Ammon's horn (tissue), 1 donor: ENCODE measurements at places on chromosomes 1 and 21.

DNA sequence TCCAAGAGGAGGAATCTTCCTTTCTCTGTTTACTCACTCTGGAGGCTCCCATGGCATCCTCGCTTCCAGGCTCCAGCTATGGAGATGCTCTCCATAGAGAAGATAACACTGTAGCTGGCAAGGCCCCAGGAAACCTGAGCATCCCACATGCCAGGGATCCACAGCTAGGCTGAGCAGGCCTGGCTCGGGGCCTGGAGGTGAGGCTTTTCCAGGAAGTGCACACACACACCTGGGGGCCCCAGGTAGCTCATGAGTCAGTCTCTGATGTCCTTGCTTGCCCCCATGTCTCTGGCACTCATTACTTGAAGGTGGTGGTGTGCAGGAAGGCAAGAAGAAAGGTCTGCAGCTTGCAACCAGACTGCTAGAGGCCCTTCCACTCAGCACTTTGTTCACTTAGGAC is 5.5 kb upstream of the LCE5A start:
- DNase-seq = no peak

DNA sequence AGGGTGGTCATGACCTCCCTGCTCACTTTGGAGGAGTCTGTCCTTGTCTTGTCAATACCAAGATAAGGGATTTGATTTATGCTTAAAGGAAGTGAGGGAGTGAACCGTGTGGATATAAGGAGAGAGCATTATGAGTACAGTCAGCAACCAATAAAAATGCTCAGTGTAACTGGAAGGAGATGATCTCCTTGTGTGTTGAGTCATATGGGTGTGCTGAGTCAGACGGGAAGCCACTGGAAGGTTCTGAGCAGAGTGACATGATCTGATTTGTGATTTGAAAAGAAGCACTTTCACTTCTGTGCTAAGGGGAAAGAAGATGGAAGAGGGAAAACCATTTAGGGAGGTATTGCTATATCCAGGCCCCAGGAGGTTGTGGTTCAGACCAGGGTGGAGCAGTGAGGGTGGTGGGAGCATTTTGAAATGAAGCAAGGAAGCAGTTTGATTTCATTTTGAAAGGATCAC is 2.5 kb upstream of the BCL10 start:
- peak; percentile 25 for DNase-seq

GRCh38 chr1:206842854-206843253 is 22.6 kb upstream of the IL20 start:
- DNase-seq = peak; percentile 27

- no peak for DNase-seq
Measured at GRCh38 chr1:7278045-7278444, 492.8 kb downstream of the CAMTA1 start.

GRCh38 chr1:175380521-175381300 is 188.1 kb upstream of the KIAA0040 start:
- DNase-seq = no peak

DNA sequence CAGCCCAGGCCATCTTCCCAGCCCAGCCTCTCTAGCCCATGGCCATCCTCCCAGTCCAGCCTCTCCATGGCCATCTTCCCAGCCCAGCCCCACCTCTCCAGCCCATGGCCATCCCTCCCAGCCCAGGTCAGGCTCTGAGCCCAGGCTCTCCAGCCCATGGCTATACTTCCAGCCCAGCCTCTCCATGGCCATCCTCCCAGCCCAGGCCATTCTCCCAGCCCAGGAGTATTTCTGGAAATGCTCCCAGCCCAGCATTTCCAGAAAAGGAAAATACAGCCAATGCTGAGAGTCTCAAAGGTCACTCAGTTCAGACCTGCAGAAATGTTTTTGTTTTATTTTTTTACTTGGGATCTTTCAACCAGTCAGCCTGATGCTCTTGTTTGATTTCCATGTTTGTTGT is 70.0 kb upstream of the ZNF281 start:
- no peak for DNase-seq

DNA sequence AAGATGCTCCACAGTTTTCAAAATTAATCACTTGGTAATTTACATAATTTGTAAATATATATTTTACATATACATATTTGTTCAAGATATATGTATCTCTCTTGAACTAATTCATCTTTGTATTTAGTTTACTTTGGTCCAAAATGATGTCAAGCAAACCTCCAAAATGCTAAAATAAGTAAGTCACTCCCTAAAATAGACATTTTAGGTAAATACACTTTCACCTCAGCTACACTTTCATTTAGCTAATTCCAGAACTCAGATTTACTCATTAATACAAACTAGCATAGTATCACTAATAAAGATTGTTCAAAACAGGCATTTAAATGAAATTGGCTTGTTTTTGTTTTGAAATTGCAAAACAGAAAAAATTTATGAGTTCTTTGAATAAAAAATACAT is 40.6 kb downstream of the AHCTF1 start:
- DNase-seq = no peak

DNA sequence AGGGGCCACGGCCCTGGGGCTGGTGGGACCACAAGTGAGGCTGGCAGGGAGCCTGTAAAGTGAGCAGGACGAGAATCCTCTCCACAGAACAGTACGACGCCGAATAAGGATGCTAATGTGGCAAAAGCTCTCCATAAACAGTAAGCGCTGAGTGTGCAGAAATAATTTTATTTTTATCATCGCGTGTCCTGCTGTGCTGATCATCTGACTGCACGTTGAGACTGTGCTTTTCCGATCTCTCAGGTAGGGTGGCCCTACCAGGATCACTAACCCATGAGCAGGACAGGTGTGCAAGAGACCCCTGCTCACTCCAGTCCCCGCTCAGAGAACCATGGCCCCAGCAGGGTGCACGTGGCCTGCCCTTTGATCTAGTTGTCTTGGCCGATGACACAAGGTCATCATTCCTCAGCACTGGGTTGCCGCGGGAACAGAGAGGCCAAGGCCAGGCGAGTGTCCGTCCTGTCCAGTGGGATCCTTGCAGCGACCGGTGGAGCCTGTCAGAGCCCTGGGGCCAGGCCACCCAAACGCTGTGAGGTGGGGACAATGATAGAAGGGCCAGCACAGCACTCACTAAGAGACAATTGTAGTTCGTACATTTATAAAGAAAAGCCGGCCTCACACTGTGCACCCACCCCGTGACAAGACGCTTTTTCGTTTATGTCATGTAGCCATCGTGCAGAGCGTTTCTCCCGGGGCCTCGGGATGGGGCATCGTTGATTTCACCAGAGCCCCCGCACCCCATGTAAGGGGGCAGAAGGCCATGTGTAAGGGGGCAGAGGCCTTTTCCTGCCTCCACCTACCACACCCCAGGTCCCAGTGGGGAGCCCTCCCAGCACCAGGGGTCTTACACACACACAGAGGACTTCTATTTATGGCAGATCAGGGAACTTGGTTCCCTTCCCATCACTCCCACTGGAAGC is 52.7 kb upstream of the ADARB1 start:
- DNase-seq = no peak

DNA sequence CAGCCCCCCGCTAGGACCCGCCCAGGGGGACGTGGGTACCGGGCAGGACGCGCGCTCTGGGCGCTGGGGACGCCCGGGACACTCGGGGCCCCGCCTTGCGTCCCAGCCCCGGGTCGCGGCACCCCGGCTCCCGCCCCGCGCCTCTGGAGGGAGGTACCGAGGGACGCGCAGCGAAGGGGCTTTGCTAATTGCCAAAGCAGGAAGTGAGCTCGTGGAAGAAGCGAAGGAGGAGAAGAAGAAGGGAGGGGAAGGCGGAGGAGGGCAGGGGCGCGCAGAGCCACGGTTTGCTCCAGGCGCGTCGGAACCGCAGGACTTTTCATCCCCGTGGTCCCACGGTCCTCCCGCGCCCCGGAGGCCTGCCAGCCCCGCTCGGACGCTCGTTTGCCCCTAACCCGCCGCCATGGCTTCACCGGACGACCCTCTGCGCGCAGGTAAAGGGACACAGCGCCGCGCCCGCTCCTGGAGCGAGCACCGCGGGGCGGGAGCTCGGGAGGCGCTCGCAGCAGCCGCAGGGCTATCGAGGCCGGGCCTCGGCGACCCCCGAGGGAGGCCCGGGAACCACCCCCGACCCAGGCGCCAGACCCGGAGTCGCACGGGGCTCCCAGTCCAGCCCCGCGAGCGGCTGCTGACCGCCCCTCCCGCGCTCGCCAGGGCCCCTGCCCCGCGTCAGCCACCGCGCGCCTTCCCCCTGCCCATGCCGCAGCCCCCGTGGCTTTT is 1.3 kb downstream of the EDARADD start:
- DNase-seq = no peak

DNA sequence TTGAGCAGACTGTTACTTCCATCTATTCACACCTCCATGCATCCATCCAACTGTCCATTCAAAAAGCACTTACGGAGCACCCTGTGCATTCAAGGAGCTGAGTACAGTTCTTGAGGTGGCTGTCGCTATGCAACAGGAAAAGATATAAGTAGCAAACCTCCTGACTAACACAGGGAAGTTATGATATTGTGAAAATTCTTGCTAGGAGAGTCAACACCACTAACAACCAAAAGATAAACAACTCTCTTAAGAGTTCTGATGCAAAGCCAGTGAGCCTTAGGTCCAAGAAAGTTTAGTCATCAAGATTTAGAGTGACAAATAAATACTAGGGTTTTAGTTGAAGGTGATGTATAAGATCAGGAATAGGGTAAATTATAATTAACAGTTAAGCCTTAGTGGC is 44.5 kb upstream of the TRIM45 start:
- DNase-seq = no peak

DNA sequence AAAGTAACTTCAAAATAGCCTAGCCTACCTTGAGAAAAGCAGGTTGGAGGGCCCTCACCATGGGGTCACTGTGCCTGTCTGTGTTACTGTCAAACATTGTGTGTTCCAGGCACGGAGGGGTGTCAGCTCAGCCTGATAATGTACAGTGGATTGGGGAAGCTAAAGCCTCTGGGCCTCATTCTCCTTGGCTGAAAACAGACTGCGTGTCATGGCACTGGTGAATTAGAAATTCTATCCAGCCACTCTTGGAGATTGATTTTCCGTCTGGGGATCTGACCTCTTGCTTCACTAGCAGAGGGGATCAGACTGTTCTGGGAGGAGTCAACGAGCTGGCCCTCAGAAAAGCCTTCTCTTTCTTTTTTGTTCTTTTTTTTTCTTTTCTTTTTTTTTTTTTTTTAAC is 123.5 kb upstream of the HOOK1 start:
- no peak for DNase-seq

- DNase-seq = no peak
Measured at GRCh38 chr1:185398022-185398421, 81.0 kb upstream of the IVNS1ABP start.

GRCh38 chr21:38987633-38988508 is 182.1 kb downstream of the ETS2 start:
- DNase-seq = no peak

DNA sequence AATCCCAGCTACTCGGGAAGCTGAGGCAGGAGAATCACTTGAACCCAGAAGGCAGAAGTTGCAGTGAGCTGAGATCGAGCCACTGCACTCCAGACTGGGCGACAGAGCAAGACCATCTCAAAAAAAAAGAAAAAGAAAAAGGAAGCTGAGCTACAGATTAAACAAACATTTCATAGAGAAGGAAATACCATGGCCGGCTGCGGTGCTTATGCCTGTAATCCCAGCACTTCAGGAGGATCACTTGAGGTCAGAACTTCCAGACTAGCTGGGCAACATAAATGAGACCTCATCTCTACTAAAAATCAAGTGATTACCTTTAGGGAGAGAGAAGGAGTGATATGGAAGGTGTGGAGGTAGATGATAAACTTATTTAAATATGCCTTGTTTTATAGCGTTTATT is 14.0 kb upstream of the CFAP126 start:
- no peak for DNase-seq

DNA sequence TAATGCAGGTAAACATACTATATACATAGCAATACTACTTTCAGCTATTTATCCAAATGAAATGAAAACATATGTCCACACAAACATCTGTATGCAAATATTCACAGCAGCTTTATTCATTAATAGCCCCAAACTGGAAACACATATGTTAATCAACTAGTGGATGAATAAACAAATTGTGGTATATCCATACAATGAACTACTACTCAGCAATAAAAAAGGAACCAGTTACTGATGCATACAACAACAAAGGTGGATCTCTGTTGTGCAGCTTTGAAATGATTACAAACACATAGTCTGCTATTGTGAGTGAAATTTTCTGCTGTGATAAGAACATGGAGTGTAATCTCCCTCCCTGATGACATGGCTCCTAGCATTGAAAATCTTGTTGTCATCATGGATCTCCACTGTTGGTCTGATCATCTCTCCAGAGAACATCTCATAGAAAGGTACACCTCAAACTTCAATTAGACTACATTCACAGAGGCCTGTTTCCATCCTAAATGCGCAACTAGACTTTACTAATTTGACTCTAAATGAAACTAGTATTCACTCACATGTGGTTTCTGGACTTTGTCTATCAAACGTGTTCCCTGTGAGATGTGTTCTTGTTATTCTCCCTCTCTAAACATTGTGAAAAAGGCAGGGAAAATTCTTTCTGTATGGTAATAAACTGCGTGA is 10.7 kb downstream of the INTS7 start:
- DNase-seq = no peak

- DNase-seq = no peak
Measured at GRCh38 chr1:163273766-163274441, 47.9 kb upstream of the NUF2 start.

- no peak for DNase-seq
Measured at GRCh38 chr1:152906023-152906565, 2.3 kb upstream of the IVL start.

DNA sequence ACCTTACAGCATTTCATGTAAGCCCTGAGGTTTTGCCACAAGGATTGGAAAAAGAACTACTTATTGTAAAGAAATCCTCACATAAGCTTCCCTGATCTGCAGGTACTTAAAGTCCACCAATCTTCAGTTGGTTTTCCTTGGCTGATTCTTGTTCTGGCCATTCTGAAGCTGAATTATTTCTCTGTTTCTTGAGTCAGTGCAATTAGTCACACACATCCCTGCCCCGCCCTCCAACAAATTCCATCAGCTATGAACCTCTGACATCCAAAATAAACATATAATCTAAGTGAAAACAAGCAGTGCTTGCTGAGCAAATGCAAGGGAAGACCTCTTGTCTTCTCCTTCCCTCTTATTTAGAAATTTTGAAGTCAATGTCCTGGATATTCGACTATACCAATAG is 8.2 kb upstream of the FNDC7 start:
- DNase-seq = no peak

DNA sequence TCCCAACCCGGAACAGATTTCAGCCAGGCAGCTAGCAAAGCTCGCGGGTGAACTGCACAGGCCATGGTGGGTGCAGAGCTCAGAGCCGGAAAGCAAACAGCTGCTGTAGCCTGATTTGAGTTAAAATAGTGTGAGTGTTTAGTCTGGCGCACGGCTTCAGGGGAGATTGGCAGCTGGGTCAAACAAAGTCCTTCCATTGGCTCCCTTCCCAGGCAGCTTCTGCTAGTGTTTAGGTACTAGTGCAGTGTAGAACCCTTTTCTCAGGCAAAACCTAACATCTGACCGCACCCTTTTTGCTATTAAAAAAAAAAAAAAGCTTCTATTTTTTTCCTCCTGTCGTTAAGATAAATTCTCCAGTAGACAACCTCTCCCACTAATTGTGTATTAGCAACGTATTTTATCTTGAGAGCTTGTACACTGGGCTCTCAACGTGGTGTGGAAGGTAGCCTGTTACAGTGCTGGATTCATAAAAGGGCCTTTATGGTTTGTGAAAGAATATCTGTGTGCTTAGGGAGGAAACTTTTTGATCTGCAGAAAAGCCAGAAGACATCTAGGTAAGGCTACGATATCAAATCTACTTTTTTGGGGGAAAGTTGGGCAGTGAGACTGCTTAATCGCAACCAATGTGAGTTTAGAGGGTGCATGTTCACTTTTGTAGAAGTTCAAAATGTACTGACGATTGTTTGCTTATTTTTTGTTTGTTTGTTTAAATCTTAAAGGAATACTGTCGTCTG is 689.6 kb downstream of the USP25 start:
- peak; percentile 79 for DNase-seq
